Activated CD4-positive, alpha-beta T cell treated with anti-CD3 and anti-CD28 coated beads, Interleukin-2, amount 50 U/mL, for 48 hours (primary cell): ENCODE measurements at places on chromosomes 1 and 21.

- peak; percentile 7 for DNase-seq
Measured at GRCh38 chr1:153261281-153262069, 2.0 kb downstream of the LORICRIN start.

GRCh38 chr1:87989346-87989745, 660.7 kb downstream of the LMO4 start:
- no peak for DNase-seq

GRCh38 chr1:58515794-58516401, 30.6 kb downstream of the OMA1 start:
- DNase-seq, result no peak

GRCh38 chr1:9558946-9559545, 19.8 kb downstream of the SLC25A33 start:
- no peak for DNase-seq
